GM12864 (cell line): ENCODE measurements at places on chromosomes 13 and 19.

- DNase-seq = no peak
These were observed at the start of gene A1BG for GRCh38 chr19:58352760-58353671. Gene A1BG (minus strand): TSS chr19:58353492. CDS start chr19:58353437, 55 bp downstream.

DNA sequence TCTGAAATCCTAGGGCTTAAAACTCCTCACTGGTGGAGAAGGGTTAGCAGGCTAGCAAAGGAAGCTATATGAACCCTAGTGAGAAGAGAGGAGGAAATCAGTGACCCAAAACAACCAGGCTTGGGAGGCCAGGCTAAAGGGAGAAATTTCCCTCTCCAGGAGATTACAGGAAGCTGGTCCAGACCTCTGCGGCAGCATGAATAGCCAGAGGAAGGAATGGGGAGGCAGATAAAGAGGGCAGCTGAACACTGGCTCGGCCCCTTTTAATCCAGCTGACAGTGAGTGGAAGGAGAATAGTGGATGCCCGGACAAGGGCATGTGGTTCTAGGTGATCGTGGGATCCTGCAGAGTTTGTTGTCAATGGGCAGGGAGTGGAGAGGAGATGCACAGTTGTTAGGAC lies 130.6 kb downstream of the COG6 start:
- no peak for DNase-seq

GRCh38 chr19:9139609-9140158 lies 513 bp upstream of the ZNF317 start:
- no peak for DNase-seq

DNA sequence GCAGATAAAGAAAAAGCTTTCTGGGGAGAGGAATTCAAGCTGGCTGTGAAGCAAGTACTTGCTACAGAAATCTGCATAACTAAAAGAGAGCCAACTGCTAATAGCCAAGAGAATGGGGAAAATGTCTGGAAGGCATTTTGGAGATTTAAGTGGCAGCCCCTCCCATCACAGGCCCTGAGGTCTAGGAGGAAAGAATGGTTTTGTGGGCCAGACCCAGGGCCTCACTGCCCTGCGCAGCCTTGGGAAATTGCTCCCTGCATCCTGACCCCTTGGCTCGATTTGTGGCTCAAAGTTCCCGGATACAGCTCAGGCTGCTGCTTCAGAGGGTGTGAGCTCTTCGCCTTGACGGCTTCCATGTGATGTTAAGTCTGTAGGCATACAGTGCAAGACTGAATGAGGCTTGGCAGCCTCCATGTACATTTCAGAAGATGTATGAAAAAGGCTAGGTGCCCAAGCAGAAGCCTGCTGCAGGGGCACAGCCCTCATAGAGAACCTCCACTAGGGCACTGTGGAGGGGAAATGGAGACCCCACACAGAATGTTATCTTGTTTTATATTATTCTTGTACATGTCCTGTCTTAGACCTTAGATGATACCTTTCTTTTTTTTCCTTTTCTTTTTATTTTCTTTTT lies 34.4 kb downstream of the MZT1 start:
- no peak for DNase-seq
